ENCODE measurements at places on chromosomes 13 and 19. TPM values are rescaled to one million over a fixed set of nuclear protein-coding genes. Genes with fewer than 3 reads are reported as not detected.

GRCh38 chr19:12676928-12677327, 4.8 kb downstream of the DHPS start:
- no peak for DNase-seq

DNA sequence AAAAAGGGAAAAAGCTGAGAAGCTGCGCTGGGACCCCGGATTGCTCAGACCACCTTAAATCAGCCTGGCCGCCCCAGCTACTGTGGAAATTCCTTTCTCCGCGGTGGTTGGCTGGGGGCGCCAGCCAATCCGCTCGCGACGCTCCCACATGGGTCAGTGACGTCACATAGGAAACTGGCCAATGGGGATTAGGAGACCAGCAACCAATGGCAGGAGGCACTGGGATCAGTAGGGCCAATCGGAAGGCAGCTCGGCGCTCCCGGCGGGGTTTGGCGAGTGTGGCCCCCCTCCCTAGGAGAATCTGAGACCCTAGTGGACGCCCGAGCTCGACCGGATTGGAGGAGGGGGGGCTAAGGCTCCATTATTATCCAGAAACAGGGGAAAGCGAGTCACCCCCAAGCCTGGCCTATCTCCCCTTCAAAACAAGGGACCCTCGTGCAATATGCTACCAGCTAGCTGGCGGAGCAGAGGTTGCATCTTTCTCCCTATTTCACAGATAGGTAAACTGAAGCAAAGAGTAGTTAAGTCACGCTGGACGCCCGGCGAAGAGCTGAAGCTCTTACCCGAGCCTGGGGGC, 6.5 kb upstream of the TLE2 start:
- peak; percentile 95 for DNase-seq

The SPC24 gene
- 2.6 TPM for total RNA-seq

The ZNF497 gene
- total RNA-seq, result 2.9 TPM
